ENCODE measurements at places on chromosomes 16 and 17.

GRCh38 chr17:61528171-61528570 lies 62.8 kb downstream of the NACA2 start:
- DNase-seq: no peak

DNA sequence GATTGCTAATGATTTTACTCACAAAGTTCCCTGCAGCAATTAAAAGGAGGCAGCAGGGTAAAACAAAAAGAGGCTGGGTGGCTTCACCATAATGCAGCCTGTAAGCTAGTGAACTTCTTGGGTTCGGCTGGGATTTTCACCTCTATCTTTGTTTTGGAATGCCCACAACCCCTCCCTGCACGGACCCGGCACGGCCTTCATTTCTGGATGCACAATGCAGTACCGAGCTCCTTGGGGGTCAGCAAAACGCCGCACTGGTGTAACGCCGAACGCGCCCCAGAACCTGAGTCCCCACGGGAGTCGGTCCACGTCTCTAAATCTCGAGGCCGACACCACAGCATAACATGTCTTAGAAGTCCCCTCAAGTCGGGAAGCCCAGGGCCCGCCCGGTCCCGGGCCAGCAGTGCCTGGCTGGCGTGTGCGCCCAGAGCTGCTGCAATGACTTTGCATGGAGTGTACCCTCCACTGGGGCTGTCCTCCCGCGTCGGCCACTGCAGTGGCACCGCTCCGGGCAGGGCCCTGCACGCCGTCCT lies 759 bp downstream of the UBE2O start:
- DNase-seq: peak; percentile 29

GRCh38 chr17:76434870-76435269 lies 18.1 kb downstream of the UBE2O start:
- no peak for DNase-seq

- DNase-seq: no peak
Observed at GRCh38 chr17:27327397-27327796, 33.5 kb downstream of the WSB1 start.

DNA sequence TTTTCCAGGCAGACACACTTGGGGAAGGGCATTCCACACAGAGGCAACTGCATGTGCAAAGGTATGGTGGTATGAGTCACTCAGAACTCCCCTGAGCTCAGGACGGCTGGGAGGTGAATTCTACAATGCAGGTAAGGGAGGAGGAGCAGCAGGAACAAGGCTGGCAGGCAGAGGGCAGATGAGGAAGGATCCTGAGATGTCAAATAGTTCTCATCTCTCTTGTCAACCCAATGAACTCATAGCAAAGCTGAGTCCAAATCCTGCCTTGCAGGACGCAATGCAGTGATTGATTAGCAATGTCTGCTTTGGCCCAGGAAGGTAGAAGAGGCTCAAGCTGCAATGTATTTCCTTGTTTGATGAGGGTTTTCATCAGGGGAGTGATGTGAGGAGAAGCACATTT lies 243.5 kb downstream of the XYLT1 start:
- DNase-seq: no peak

DNA sequence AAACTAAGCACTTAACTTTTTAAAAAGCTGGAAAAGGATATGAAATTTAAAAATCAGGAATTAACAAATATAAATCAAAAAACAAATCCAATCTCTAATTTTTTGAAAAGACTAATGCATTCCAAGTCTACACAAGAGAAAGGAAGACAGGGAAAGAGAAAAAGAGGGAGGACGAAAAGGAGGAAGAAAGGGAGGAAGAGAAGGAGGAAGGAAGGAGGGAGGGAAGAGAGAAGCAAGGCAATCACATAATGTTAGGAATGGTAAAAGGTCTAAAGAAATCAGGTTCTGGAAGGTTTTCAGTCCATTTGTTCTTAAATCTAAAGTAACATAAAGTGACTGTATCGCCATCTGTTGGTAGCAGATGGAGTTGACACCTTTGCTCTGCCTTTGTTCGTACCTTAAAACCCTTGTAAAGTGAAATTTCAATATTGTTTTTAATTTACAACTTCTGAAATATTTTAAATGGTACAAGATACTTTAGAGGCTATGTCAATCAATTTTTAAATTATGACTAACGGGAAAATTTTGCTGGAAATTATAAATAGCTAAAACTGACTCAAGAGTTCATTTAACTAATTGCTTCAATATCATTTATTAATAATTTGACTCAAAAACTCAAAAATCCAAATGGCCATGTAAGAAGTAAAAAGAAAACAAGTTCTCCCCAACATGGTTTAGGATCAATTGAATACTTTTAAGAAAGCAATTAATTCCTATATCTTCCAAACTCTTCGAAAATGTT lies 20.4 kb upstream of the CDYL2 start:
- peak; percentile 23 for DNase-seq

GRCh38 chr16:11047939-11048800 lies 103.8 kb downstream of the CLEC16A start:
- DNase-seq: no peak

DNA sequence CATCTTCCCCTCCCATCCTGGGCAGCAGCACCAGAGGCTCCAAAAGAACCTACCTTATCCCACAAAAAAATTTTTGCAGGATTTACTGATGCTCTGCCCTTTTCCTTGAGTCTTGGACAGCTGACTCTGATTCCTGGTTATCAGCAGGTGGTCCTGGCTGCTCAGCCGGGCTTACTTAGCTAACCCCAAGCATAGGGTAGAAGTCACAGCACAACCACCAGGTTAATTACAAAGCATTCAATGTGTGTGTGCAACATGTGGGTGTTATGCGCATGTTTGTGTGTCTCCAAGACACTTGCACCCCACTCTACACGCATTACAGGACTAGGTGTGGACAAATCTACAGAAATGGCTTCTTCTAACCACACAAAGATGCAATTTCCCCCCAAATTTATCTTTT lies 36.3 kb downstream of the PECAM1 start:
- no peak for DNase-seq

DNA sequence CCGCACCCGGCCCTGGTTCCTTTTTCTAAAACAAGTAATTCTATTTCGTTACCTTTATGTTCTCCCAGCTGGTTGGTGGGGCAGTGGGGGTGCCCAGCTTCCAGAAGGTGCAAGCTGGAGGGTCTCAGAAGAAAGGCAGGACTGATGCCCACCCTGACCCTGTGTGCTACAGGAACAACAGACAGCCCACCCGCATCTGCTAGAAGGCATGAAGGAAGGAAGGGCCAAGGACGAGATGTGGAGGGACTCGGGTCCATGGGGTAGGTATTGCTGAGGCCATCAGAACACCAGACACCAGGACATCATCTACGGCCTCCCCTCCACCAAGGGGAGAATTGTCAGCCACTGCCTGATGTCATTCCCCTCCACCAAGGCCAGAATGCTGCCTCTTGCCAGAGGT lies 6.4 kb upstream of the CYTH1 start:
- no peak for DNase-seq

GRCh38 chr16:74902161-74902560 lies 82.8 kb downstream of the WDR59 start:
- no peak for DNase-seq

GRCh38 chr16:58020628-58021521 lies 4.7 kb upstream of the MMP15 start:
- DNase-seq: peak; percentile 80

DNA sequence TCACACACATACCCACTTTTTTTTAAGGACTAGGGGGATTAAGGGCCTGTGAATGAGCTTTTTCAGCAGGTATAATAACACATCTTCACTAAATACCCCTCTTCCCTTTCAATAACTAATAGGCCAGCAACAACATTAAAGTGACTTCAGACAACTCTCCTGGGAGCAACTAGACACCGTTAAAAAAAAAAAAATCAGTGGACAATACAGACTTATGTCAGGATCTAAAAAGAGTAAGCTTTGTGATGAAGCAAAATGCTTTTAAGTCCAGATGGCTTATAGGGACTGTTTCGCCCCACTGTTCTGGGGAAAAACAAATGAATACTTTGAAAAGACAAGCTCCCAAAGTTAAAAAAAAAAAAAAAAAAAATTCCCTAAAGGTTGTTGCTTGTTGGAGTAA lies 29.0 kb downstream of the SPAG9 start:
- no peak for DNase-seq

DNA sequence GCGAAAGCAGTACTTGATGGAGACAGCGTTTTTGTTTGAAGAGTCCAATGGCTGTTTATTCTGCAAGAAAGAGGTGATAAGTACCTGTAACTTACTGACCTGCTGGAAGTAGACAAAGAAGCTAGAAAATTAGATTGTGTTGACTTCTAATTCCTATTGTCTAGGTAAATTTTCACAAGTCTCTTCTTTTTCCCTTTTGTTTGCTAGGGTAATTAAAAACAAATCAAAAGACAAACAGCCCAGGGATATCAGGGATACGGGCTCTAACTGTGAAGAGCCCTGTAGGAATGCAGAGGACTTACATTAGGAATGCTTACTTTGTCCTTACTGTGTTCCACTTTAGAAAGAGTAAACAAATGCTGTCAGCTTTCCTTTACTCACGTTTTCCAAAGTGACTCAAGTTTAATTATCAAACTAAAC lies 7.0 kb downstream of the PSME3IP1 start:
- DNase-seq: no peak

DNA sequence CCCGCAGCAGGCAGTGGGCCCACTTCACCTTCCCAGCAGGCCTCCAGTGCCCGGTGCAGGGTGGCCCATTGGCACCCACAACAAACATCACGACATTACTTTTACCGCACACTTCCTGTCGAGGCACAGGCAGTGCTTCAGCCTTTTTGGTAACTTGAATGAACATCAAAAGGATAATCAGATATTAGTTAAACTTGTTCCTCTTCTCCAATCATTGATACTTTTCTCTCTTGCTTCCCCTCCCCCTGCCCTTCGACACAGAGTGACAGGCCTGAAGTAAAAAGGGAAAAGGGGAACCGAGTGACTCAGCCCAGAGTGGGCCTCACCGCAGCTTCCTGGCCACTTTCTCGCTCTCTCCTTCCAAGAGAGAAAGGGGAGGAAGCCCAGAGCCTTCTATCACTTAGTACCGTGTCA lies 507.0 kb downstream of the MAF start:
- DNase-seq: no peak

DNA sequence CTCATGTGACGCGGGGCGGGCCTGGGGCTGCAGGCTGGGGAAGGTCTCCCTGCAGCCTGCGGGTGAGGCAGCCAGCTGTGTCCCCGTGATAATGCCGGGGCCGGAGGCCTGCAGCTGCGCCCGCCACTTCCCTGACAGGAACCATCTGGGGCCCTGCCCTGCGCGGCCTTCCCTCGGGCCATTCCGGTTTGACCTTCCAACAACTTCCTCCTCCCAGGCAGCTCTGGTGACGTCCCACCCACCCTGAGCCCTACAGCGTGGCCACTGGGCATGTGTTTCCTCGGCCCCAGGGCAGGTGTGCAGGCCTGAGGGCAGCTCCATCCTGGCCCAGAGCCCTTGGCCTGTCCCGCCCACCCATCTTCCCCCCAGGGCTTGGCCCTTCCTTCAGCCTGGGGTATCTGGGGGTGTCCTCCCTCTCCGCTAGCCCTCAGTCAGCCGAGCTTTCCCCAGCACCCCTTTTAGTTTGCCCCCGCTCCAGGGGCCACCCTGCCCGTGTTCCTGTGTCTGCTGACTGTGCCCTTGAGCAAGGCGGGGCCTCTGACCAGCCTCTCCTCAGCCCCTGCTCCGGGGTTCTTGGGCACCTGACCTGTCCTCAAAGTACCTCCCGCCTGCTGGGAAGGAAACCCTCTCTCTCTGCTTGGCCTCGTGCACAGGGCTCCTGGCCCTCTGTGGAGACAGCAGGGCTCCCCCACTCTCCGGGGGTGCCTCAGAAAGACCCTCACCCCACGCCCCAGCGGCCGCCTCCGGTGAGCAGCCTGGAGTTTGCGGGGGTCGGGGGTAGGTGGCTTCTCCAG lies at the start of gene CBFA2T3:
CBFA2T3 (minus strand) TSS at position 190 of the 794 bp plus-strand sequence. CDS start 400 bp downstream, outside the sequence.
- peak; percentile 61 for DNase-seq

DNA sequence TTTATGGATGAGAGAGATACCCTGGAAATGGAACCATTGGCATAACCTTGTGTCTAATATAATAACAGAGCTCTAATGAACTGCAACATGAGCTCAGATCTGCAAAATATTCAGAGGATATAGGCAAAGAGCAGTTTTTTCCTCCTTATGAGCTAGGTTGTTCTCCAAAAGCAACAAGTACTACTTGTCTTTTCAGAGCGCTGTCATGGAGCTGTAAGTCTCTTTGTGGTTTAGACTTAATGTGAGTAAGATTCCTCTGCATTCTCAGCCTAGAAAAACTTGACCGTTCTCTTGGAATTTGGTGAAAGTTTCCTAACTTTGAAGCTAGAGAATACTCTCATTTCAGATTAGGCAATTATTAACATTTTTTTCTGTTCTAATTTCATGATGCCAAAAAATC lies 85.2 kb downstream of the FTO start:
- no peak for DNase-seq

GRCh38 chr16:85303354-85303883 lies 191.1 kb upstream of the CIBAR2 start:
- DNase-seq: peak; percentile 85

DNA sequence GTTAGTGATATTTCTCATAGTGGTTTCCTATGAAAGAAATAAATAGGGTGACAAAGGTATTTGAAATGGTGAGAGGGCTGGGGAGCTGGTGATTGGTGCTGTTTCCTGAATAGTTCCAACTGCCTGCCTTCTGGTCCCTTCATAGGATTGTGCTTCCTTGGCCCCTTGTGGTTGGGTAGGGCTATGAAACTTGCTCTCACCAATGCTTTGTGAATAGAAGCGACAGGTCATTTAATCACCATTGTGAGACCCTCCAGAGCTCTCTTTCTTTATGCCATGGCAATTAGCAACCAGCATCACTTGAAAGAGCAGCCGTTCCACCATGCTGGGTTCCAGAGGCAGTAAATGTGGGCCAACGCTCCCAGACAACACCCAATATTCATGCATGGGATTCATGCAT lies 23.7 kb upstream of the WWOX start:
- DNase-seq: no peak

DNA sequence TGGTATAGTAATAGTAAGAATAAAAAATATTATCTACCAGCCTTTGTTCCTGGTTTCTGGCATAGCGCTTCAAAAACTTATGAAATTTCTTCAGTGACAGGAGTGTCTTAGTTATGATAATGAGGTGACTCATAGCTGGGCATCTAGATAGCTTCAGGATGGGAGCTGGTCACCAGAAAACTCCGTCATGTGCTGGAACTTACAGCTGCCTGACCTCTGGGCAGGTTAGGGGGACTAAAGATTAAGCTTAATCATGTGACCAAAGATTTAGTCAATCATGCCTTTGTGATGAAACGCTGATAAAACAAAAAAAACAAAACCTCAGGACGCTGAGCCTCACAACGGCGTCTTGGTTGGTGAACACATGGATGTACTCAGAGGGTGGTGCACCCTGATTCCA lies 154.2 kb downstream of the MYO1D start:
- no peak for DNase-seq

GRCh38 chr16:31181102-31181830 lies 1.3 kb downstream of the FUS start:
- peak; percentile 37 for DNase-seq

GRCh38 chr16:27700304-27700995 lies 150.5 kb downstream of the KATNIP start:
- DNase-seq: no peak

- DNase-seq: peak; percentile 3
Observed at GRCh38 chr17:69961501-69962145, 113.4 kb upstream of the KCNJ16 start.

All from nephron progenitor cell (in vitro differentiated cells).